ENCODE measurements at places on chromosomes 13 and 19.

GRCh38 chr19:51002542-51003311, 1.3 kb upstream of the KLK8 start:
- DNase-seq, result no peak

DNA sequence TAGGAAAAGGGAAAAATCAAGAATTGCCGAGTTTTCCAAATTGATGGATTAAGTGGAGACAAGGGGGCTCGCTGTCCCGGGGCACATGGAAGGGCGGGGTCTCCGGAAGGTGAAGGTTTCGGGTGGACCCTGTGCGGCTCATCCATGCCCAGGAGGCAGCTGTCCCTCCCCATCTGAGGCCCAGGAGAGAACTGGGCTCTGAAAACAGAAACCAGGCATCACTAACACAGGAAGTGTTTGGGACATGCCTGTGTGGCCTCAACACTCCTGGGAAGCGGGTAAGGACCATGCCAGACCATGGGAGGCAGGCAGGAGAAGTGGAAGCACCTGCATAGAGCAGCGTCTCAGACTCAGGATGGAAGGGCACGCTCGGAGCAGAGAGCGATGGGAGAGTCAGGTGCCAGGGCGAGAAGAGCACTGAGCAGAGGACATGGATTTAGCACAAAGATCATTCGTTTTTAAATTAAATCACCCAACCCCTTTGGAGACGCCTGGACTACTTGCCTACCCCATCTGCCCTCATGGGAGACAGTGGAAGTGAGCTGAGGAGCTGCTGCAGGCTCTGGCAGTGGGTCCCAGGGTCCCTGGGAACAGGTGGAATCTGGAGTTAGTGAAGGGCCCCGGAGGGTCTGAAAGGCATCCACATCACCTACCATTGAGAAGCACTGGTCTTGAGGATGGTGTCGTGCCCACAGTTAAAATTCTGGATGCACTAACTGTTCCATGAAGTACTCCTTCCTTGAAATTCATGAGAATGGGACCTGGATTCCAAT, 183.2 kb upstream of the SOX1 start:
- DNase-seq, result no peak

- peak; percentile 39 for DNase-seq
Measured at GRCh38 chr13:83881917-83882605, at the start of gene SLITRK1. Gene SLITRK1, minus strand, starts transcription at chr13:83882474. Its CDS starts 967 bp downstream, at chr13:83881507.

GRCh38 chr13:29539856-29540255, 55.6 kb downstream of the SLC7A1 start:
- DNase-seq, result no peak

DNA sequence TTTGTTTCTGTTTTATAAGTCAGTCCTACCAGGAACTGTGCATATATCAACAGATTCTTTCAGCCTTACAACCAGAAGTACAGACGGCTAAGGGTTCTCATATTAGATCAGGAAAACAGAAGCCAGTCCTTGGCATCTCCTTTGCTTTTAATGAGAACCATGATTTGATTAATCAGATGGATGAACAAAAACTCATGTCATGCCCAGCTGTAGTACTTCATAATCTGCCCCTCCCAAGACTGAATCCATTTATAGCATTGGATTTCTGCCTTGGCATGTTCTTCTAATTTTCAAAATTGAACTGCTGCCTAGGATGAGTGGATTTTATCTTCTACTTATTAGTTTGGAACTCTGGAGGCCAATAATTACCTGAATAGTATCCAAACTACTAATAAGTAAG, 617.2 kb downstream of the SLITRK5 start:
- DNase-seq, result no peak

DNA sequence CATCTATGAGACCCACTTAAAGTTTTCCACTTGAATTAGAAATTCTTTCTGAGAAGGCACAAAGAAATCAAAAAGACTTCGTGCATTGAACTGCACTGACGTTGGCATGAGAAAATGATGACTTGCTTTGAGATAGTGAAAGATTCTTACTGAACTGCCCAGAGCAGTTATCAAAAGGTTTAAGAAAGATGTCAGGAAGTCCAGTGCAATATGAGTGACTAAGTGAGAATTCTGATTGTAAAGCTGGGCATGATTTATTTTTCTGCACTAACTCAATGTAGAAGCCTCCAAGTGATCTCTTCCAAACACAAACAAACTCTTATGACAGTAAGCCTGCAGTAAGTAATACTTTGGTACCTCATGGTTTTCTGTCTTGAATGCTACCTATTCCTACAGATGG, 52.1 kb downstream of the SERTM1 start:
- no peak for DNase-seq

DNA sequence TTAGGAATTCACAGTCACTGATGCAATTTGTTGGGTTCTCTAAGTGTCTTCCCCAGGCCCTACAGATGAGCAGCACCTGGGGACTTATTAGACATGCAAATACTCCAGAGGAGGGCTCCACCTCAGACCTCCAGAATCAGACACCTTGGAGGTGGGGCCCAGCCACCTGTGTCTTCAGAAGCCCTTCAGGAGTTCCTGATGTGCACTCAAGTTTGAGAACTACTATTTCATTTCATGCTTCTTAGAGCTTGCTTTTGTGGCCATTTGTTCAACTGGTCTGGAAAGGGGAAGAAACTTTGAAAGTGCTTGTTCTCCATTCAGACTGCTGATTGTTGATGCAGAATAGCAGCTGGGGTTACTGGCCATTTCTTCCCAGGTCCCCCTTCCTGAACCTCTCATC, 472.0 kb downstream of the COG6 start:
- no peak for DNase-seq

Data from NCI-H510A (cell line).